ENCODE measurements at places on chromosomes 4 and X. TPM values are rescaled to one million over a fixed set of nuclear protein-coding genes. Genes with fewer than 3 reads are reported as not detected.

DNA sequence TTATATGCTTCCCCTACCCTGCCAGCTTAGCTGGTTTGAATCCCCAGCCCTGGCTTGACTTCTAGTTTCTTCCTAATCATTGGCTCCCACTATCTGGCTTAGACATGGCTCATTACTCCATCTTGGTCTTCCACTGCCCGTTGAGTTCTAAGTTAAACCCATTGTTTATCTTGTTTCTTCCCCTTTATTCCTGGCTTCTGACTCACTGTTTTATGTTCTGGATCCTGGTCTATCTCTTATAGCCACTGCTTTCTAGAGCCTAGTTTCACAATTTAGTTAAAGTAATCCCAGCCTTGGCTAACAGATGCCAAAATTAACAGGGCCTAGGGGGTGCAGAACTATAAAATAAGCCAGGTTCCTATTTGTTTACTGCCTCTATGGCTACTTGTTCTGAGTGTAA lies 120.9 kb downstream of the ARHGEF9 start:
- DNase-seq, result no peak

DNA sequence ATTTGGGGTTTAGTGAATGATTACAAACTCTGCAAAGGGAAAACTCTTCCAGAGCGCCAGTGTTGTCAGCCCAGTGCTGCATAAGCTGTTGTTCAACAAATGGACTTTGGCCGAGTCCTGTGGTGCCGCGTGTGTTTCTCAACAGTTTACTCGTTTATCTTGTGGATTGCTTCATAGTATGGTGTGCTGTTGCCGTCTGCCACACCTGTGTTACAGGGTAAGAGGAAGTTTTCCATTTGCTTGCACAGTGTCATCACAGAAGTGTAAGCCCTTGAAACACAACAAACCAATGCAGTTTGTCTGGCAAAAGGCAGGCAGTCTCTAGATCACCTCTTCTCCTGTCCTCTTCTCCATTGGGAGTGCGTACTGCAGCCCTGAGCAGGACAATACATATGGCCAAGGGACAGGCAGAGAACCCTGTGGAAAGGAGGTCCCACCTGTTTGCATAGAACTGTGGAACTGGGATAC lies 66.3 kb downstream of the DCUN1D4 start:
- DNase-seq, result no peak

GRCh38 chrX:112643721-112644120 lies 36.0 kb downstream of the LHFPL1 start:
- no peak for DNase-seq

DNA sequence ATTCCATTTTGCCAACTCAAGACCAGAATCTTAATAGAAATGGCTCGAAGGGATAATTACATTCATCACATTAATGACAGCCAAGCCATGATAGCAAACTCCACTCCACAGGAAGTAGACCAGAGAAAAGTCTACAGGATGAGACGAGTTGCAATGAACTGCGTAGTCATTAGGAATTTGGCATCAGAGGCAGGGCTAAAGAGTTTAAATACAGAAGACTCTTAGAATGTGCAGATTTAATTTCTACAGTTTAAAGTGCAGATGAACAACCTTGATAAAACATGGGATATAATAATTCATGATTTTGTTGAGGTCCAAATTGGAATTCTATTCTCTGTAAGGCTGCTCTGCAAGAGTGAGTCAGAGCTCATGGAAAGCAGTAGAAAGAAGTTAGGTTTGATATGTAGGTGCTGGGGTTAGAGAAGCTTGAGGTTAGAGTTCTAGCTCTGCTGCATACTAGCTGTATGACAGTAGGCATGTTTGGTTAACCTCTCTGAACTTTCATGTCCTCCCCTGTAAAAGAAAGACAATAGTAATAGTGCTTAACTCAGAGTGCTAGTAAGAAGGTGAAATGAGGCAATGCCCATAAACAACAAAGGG lies 32.2 kb downstream of the LNX1 start:
- no peak for DNase-seq

GRCh38 chrX:1450361-1451161 lies 2.1 kb downstream of the ASMTL start:
- DNase-seq, result no peak

GRCh38 chr4:82017680-82018079 lies 356.1 kb downstream of the HNRNPD start:
- no peak for DNase-seq

GRCh38 chr4:111718763-111719559 lies 426.3 kb upstream of the FAM241A start:
- DNase-seq, result no peak

DNA sequence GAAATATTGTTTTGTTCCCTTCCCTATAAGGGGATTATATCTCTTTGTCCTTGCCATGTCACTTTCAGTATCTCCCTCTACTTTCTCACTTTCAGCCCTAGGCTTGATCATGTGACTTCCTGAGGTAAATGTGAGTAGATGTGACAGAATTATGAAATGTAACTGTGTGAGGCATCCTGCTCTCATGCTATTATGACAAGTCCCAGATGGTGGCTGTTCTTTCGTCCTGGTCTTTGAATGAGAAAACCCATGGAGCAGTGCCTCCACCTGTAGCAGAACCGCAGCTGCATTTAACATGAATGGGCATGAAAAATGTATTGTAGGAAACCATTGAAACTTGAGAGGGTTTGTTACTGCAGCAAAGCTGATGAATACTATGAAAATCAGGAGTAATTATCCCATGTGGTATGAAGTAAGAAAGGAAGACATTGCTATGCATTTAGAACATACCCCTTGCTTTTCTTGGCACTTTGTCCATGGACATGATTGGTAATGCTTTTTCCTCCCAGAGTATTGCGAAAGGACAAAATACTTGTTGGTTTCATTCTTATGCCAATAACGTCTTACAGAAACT lies 202.2 kb upstream of the GPRIN3 start:
- DNase-seq, result peak; percentile 74

GRCh38 chr4:75547647-75548387 lies 8.0 kb upstream of the ODAPH start:
- DNase-seq, result no peak

DNA sequence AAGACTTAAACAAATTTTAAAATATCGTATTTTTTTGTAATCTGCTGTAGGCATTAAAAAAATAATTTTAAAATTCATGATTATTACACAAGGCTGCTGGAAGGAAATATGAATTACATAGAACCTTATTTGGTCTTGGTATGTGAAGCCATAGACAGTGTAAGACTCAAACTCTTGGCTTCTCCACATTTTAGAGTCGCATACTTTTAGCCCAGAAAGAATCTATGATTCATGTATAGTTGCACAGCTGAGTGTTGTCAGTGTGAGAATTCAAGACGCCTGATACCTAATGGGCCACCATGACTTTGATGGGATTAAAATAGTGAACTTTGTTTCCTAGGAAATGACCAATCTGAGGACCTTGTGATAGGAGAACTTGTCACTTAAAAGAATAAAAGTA lies 1.4 kb downstream of the INTU start:
- DNase-seq, result no peak

- DNase-seq, result no peak
Measured at GRCh38 chr4:76964769-76965168, 15.2 kb downstream of the SEPTIN11 start.

GRCh38 chrX:38275615-38276014 lies 51.7 kb downstream of the RPGR start:
- no peak for DNase-seq

DNA sequence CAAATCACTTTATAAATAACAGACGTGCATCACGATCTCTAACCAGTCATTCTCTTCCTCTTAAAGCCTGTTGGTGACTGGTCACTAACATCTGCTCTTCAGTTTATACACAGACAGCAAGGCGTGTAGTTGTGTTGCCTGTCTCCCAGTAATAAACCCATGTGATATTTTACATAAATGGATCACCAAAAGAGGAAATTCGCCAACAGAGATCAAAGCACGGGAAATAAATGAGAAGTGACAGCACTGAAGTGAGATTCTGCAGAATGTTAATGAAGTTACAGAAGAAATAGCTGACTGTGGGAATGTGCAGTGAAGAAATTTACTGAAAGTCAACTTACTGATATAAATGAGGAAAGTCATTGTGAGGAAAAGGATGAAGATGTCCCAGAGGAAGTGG lies 47.0 kb downstream of the AFF1 start:
- DNase-seq, result no peak

DNA sequence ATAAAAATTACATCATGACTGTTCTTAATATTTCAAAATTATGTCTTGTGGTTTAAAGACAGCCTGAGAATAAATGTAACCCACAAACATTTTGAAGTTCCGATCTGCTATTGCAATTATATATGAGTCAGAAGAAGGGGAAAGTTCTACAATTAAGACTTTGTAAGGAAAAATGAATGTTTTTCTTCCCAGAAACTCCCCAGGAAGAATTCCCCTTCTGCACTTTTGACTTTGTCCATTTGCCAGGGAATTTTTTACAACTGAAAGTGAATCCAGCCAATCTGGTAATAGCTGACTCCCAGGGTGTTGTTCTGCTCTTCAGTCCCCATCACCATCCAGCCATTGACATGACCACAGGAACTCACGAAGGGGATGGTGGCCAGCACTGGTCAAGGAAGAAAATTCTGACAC lies 61.6 kb upstream of the NOCT start:
- DNase-seq, result no peak

DNA sequence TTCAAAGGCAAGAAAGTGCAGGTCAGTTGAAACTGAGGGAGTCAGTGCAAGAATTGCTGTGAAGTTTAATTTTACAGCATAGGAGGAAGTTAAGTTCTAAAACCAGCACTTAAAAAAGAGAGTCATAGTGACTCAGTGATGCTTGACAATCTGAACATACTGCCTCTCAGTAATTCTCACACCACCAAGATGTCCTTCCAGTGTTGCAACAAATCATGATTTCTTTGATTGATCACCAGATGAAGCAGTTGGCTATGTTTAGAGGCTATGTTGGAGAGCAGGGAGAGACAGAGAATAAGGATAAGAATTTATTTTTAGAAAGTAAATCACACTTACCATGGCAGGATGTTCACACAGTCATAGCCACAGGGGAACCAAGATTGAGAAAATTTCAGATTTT lies 13.2 kb downstream of the TRIM2 start:
- DNase-seq, result no peak

DNA sequence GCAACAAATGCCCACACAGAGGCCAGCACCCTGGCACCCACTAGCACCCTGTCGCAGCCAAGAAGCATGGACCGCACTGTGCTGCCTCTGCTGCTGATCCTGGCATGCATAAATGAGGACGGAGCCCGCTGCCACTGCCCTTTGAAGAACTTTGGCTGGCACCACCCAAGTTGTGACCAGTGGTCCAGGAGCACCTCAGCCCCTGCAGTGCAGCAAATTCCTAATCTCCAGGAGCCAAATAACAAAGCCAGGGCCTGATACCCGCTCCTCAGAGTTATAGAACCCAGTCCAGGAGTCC lies 807.2 kb downstream of the GLUD2 start:
- no peak for DNase-seq

GRCh38 chrX:13007519-13008188 lies 32.7 kb downstream of the TMSB4X start:
- no peak for DNase-seq

GRCh38 chr4:20422398-20422797 lies 170.7 kb downstream of the SLIT2 start:
- DNase-seq, result no peak

DNA sequence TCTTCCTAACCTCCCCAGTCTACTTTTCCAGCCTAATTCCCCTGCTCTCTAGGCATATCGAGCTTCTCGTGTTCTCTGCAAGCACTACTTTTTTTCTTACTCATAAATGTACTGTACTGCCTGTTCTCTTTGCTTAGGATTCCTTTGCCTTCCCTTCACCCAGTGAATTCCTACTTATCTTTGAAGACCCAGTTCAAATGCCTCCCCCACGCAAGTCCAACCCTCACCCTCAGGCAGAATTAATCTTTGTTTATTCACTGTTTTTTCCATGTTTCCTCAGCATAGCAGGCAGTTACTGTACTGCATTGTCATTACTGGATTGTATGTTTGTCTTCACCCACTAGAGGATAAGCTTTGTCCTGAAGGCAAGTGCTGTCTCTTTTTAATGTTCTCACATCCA lies 287.7 kb downstream of the BMPR1B start:
- DNase-seq, result no peak

DNA sequence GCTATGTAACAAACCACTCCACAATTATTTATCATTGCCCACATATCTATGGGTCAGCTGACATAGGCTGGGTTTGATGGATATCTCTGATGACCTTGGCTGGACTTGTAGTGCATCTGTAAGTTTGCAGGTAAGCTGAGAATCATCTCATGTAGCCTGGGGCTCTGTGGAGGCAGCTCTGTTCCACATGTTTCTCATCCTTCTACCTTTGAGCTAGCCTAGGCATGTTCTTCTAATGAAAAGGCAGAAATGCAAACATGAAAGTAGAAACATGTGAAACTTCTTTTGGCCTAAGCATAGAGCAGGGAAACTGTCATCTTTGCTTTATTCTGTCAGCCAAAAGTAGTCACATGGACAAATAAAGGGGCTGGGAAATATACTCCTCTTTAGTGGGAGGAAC lies 18.2 kb downstream of the MRPL1 start:
- DNase-seq, result no peak

DNA sequence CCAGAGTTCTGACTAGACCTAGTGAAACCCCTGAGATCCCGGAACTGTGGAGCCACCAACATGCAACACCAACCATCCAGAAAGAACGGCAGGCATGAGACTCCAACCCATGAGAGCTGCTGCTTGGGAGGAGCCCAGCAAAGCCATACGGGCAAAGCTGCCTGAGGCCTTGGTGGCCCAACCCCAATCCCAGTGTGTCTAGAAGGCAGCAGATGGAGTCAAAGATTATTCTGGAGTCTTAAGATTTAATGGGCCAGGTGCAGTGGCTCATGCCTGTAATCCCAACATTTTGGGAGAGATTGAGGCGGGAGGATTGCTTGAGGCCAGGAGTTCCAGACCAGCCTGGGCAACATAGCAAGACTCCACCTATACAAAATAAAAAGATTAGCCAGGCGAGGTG lies 49.2 kb upstream of the PDK3 start:
- DNase-seq, result no peak

DNA sequence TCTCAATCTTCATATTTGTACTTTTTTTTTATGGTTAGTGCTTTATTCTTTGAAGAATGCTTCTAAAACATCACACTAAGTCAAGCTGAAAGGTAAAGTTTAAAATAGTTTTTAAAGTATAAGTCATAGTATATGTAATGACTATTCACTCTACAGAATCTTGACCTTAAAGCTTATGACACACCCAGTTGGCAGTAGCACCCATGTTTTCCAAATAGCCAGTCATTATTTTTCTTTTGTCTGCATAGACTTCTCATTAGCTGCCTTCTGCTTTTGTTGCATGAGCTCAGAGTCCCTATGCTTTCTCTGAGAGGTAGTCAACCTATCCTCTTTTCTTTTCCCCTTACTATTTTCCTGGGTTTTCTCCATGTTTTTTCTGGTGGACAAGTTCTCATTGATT lies 231.5 kb downstream of the PCDH18 start:
- no peak for DNase-seq

The SLITRK4 gene
- not detected for total RNA-seq

The USP26 gene
- not detected for total RNA-seq

The PNMA3 gene
- 0.55 TPM for total RNA-seq

The EIF2S3 gene
- total RNA-seq, result 194 TPM

The GYG2 gene
- not detected for total RNA-seq

The GLA gene
- total RNA-seq, result 58.2 TPM

The PAGE5 gene
- not detected for total RNA-seq

The SLC6A8 gene
- 4.1 TPM for total RNA-seq

The SOX3 gene
- not detected for total RNA-seq

The TAB3 gene
- total RNA-seq, result 21.3 TPM

The ANXA10 gene
- not detected for total RNA-seq

The RAI2 gene
- 1.1 TPM for total RNA-seq

The TLR10 gene
- total RNA-seq, result not detected

The MAGEH1 gene
- 7.1 TPM for total RNA-seq
